ENCODE measurements at places on chromosomes 3 and 15.

DNA sequence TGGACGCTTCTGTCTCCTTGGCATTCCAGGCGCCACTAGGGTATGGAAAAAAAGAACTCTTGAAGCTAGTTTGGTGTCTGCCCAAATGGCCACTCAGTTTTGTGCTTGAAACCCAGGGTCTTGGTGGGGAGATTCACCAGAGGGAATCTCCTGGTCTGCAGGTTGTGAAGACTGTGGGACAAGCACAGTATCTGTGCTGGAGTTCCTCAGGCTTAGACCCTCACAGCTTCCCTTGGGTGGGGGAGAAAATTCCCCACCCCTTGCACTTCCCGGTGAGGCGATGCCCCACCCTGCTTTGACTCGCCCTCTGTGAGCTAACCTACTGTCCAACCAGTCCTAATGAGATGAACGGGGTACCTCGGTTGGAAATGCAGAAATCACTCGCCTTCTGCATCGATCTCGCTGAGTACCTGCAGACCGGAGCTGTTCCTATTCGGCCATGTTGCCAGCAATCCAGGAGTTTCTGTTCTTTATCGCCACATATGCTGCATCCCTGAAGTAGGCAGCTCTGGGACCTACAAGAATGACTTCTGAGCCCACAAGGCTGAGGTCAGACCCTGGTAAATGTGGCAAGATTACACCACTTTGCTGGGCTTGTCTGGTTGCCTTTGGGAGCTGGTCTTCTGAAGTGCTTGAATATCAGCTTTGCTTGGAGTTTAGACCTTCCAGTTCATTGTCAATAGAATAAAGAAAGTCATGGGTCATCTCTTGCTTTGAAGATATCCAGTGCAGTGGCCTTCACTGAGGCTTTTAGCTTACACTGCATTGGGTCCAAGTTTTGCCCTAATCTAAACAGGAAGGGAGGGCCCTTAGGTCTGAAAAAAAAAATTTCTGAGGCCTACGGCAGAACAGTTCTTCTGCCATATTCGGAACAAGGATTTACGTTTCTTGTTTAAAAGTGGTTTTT lies 51.0 kb downstream of the SLC2A2 start:
- DNase-seq, result no peak

DNA sequence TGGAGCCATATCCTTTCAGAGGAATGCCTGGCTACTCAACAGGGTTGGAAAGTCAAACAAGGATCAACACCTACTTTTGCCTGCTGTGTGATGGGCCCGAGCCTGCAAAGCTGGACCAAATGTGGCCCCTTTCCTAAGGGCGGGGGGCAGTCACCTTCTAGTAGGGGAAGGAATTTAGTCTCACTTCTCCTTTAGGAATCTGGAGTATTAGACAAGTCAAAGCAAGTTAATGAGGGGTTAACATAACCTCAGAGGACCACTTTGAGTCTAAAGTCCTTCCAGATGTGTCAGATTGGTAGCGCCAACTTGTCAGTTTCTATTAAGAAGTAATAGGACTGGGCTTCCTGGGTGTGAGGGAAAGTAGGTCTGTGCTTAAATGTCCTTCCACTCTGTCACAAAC lies 6.8 kb downstream of the EXOSC7 start:
- DNase-seq, result no peak

- DNase-seq, result no peak
Measured at GRCh38 chr15:60901647-60902046, 327.5 kb downstream of the RORA start.

GRCh38 chr3:4976109-4976508 lies 3.1 kb upstream of the BHLHE40 start:
- DNase-seq, result peak; percentile 56

GRCh38 chr3:182914341-182914740 lies 66.0 kb downstream of the DCUN1D1 start:
- DNase-seq, result peak; percentile 44

DNA sequence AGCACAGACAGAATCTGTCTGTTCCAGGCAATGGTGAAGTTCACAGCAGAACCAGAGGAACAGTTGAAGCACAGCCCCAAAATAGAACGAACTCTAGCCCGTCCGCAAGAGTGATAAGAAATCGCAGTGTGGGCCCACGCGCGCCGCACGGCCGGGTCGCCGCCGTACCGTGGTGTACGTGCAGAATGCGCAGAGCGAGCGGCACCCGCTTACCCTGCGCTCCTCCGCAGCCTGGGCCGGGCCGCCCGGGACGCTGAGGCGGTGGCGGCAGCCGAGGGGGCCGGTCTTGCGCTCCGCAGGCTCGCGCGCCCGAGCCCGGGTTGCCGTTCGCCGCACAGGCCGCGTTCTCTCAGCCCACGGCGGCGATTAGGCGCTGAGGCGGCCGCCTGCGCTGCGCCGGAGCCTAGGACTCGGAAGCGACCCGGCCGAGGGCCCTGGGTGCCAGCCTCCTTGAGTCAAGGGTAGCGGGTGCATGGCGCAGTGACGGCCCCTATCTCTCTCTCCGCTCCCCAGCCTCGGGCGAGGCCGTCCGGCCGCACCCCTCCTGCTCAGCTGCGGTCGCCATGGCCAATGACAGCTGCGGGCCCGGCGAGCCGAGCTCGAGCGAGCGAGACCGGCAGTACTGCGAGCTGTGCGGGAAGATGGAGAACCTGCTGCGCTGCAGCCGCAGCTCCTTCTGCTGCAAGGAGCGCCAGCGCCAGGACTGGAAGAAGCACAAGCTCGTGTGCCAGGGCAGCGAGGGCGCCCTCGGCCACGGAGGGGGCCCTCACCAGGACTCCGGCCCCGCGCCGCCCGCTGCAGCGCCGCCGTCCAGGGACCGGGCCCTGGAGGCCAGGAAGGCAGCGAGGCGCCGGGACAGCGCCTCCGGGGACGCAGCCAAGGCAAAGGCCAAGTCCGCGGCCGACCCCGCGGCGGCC lies 20.5 kb downstream of the WDR73 start:
- DNase-seq, result peak; percentile 86

DNA sequence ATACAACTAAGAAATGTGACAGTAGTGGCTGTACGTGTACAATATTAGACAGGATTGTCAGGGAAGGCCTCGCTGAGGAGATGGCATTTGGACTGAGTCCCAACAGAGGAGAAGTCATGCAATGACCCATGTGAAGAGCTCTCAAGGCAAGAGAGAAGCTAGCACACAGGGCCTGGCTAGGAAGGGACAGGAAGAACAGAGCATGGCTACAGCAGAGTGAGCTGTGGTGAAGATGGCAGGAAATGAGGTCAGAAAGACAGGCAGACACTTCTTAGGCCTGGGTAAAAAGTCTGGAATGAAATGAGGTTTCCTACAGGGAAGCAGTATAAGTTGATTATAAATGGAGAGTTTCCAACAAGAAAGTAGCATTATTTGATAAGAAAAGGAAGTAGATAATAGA lies 33.2 kb upstream of the LEKR1 start:
- no peak for DNase-seq

DNA sequence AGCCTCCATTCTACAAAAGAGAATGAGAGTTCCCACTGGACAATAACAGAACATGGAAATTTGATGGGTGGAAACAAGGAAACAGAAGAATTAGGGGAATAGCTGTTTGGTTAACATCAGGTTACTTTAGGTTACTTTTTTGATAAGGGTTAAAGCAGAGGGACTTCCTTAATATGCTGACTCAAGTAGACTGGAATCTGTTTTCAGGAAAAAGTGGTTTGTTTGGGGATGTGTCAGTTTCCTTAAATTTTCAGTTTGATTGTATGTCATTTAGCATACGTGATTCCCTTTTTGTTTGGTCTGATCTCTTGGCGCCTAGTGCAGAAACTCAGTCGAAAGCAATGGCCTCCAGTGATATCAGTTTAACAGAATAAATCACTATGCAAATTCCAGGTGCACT lies 411.8 kb upstream of the GRM7 start:
- DNase-seq, result no peak

- DNase-seq, result peak; percentile 24
Measured at GRCh38 chr3:189659571-189659970, 28.4 kb downstream of the TP63 start.

- DNase-seq, result peak; percentile 49
Measured at GRCh38 chr3:93988283-93988682, 8.3 kb downstream of the ARL13B start.

- DNase-seq, result peak; percentile 97
Measured at GRCh38 chr3:120558771-120559241, 37.3 kb upstream of the NDUFB4 start.
